Activated T-cell treated with anti-CD3 and anti-CD28 coated beads, Interleukin-2, amount 50 U/mL, for 72 hours (primary cell): ENCODE measurements at places on chromosomes 3 and 15.
A peak's percentile ranks its signal among the peaks of the same experiment; 100 is the strongest.

GRCh38 chr15:47516558-47516957 lies 200.7 kb upstream of the SEMA6D start:
- no peak for DNase-seq

DNA sequence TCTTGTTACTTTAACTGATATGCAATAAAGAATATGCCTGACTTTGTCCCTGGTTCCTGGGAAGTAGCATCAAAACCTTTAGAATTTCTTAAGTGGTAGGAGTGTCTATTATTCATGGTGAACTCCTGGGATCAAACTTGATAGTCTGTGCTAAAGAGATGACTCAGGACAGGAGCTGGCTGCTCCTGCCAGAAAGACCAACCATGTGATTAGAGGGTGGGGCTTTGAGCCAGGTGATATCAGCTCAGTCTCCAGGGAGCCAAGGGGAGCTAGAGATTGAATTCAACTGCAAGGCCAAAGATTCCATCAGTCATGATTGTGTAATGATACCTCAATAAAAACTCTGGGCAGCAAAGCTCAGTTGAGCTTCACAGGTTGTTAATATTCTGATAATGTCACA lies 20.6 kb upstream of the TMC3 start:
- no peak for DNase-seq

DNA sequence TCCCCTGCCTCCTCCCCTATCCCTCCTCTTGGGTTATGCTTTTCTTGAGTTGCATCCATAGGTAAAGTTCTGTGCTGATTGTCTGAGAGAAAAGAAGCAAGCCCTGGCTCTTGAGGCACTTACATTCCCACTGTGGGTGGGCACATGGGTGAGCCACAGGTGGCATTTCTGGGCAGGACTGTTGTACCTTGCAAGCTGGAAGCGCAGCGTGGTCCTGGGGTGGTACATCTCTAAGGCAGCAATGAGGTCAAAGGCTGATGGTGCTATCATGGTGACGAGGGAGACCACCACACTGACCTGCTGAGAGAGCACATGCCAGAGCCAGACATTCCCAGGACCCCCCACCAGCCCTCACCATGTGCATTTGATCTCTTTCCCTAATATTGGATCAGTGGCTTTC lies 24.7 kb downstream of the TMC3 start:
- DNase-seq = no peak

DNA sequence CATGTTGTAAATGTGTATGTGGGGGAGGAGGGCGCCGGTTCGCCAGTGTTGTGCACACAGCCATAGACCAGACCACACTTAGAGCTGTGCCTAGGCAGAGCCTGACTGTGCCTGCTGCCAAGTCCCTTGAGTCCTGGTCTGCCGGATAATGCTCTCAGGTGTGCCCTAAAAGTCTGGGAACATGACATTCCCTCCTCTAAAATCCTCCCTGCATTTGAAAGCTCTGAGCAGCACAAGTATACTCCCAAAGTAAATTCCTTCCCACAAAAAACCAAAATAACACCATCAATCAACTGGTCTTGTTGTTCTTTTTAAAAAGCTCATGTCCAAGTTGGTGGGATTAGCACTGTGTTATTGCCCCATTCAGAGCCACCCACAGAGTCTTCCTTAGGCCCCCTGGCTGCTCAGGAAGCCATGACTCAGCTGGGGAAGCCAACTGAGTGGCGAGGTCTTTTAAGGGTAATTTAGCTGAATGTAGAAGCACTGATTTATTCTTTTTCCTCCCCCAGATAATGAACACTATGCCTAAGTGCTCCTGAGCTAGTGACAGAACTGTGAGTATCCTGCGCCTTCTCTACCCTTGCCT lies 147.8 kb upstream of the MCTP2 start:
- DNase-seq = no peak

DNA sequence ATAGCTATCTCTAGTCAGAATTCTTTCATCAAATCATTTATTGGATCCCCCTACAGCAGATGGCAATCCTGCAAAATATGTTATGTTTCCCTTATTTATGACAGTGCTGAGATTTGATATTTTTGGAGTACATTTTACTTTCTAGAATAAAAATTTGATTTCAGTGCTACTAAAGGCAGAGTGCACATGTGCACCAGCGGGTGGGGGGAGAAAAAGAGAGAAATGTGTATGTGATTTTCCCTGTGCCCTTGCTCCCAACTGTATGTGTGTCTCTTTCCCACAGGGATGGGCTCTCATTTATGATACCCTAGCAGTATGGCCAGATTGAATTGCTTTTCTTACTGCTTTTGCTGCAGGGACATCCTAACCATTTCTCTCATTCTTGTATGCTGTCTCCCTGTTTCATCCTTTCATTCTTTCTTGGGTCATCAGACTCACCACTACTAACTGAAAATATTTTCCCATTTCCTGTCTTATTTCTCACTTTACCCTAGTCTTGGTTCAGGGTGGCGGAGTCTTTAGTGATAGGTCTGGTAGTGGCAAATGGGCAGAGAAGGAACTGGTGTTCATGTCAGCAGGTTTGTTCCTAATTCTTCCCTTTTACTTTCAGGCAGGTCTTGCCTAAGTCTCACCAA lies 140.7 kb downstream of the TCF12 start:
- no peak for DNase-seq

GRCh38 chr3:171178714-171179113 lies 152.2 kb upstream of the SLC2A2 start:
- DNase-seq = no peak

- no peak for DNase-seq
These were observed 165.6 kb upstream of the LINGO1 start for GRCh38 chr15:77798151-77798835.

DNA sequence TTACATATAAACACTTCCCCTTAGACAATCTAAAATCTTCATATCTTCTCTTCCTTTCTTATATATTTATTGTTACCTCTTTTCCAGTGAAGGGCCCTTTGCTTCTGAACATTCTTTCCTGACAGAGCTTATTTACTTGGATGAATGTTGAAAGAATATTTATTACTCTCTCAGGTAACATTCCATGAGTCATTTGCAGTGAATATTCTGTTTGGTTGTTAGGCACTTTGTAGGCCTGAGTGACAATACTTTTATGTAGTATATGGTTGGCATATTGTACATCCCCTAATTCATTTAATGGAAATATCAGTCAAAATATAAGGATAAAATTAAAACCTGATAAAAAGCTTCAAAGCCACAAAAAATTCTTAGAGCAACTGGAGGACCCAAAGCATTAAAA lies 260.9 kb upstream of the KCNMB2 start:
- no peak for DNase-seq

GRCh38 chr15:62498278-62498677 lies 333.2 kb upstream of the C2CD4B start:
- DNase-seq = no peak

DNA sequence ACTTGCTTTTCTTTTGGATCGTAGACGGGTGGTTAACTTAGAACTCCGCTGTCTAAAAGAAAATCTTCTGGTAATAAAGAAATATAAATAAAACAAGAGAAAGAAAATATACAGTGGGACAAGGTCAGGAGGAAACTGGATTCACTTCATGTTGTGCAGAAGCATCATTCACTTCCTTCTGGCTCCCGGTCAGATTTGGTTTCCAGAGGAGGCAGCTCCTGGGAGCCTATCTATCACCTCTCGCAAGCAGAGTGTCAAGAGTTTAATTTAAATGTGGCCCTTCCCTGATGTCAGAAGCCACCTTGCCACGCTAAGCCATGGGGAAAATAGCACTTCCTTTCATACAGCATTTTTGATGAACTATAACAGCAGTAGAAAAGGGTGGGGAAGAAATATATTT lies 139.1 kb downstream of the NSMCE3 start:
- DNase-seq = no peak

GRCh38 chr3:13149330-13150108 lies 76.3 kb upstream of the IQSEC1 start:
- DNase-seq = no peak

GRCh38 chr15:96349034-96349856 lies 18.7 kb downstream of the NR2F2 start:
- DNase-seq = no peak

DNA sequence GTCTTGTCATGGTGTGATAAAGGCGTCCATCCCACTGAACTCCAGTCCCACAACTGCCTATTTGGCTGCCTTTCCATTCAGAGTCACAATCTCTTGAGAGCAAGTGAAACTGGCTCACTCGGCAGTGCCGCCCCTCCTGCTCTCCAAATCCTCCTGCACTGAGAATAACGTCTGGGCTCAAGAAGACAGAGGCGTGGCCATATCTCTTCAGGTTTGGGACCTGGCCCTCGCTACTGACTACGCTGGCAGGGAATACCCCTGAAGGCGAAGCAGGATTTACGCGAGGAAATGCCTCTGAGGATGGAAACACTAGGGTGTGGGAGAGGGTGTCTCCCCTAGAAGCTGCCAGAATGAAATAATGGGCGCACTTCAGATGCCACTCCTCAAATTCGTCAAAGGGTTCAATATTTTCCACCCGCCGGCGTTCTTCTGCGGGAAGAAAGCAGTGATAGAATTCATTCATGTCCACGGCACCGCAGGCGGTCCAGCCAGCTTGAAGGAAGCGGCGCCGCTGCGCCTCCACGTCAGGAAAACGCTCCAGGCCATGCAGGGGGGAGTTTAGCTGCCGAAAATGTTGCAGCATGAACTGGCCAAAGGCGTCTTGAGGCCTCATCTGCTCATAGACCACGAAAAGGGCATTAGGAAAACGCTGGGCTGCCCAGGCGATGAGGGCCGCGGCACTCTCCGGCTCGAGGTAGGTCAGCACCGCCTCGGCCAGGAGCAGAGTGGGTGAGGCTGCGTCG lies 985 bp downstream of the LCMT2 start:
- DNase-seq = no peak

DNA sequence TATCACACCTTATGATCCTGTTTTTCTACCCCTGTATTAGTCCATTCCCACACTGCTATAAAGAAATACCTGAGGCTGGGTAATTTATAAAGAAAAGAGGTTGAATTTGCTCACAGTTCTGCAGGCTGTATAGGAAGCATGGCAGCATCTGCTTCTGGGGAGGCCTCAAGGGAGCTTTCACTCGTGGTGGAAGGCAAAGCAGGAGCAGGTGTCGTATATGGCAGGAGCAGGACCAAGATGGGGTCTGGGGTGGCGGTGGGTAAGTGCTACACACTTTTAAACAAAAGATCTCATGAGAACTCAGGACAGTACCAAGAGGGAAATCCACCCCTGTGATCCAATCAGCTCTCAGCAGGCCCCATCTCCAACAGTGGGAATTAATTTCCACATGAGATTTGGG lies 15.4 kb upstream of the SCAP start:
- no peak for DNase-seq

GRCh38 chr15:48358229-48359152 lies 27.3 kb downstream of the DUT start:
- DNase-seq = no peak

DNA sequence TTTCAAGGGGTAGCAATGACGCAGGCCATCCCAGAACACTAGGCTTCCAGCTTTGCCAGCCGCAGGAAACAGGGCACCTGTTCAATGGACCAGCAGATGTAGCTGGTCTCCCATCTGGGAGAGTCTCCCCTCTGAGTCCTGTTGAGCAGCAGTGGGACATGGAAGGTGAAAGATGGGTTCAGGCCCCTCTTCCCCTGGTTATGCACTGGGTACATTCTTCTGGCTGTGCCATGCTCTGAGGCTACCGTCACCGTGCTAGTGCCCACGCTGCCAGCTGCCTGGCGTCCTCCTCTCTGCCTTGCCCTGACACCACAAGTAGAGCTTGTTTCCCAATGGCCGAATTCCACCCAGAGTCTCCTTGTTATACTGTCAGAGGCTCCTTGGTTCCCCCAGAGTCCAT lies 63.1 kb downstream of the TLE3 start:
- no peak for DNase-seq

- peak; percentile 11 for DNase-seq
These were observed 72.3 kb downstream of the ZNF609 start for GRCh38 chr15:64532521-64533315.

- no peak for DNase-seq
These were observed 108.9 kb downstream of the DUT start for GRCh38 chr15:48440084-48440483.

DNA sequence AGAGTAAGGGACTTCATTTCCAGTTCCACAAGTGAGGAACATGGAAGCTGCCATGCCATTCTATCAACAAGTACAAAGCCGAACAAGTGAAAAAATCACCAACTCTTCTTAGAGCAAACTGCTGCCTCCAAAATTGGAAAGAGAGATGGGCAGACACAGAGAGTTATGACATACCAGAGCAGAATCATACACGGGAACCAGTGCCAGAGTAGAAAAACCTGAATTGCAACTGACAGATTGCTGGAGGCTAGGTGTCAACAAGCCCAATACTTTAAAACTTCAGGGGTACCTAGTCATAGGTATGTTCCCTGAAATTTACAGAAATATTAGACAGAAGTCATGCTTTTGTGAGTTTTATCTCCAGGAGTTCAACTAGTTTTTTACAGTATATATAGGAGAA lies 62.0 kb downstream of the TTBK2 start:
- DNase-seq = no peak

- no peak for DNase-seq
These were observed 3.4 kb downstream of the LRIG1 start for GRCh38 chr3:66497288-66497984.

DNA sequence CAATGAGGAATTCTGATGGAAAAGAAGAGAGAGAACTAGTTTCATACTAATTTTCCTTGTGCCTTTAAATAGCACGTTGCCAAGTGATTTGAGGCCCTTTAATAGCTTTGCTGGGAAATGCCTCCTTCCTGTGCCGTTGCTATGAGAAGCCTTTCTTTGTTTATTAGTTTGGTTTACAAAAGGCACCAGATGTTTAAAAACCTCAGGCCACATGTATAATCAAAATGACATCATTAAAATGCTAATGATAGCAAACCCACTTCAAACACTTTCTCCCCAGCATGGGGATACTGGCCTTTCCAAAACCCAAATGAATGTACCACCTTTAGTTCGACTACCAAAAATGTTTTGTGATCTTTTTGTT lies 50.0 kb upstream of the TBC1D23 start:
- no peak for DNase-seq

GRCh38 chr3:72463083-72463482 lies 385.2 kb downstream of the SHQ1 start:
- no peak for DNase-seq

DNA sequence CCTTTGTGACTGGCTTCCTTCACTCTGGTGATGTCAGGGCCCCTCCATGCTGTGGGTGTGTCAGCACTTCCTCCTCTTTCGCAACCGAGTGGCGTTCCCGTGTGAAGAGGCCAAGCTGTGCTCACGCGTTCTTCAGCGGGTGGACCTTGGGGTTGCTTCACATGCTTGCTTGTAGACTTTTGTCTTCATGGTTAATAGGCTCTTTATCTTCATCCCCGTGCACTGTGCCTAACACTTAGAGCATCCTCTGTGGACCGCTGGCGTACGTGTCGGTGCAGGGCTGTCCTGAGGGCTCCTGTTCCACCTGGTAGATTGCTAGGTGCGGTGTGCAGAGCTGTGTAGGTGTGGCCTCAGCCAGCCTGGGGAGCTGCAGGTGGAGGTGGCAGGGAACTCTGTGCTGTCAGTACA lies 182.3 kb downstream of the OR4M2 start:
- DNase-seq = no peak

GRCh38 chr3:37680401-37680800 lies 181.3 kb upstream of the CTDSPL start:
- DNase-seq = no peak

DNA sequence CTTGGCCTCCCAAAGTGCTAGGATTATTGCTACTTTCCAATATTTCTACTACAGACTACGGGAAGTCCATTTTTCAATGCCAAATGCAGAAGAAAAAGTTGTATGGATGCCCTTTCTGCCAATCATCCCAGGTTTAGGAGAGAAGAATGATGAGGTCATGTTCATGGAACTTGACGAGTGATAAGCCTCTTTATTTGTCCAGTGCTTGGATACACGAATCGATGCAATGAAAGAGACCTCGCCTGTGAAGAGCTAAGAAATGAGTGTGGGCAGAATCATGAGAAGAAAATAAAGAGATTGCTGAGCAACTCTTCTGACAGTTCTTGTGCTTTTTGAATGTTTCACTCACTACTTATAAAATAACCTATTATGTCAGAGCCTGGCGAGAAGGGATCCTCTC lies 996 bp upstream of the SLC28A1 start:
- DNase-seq = no peak
